ENCODE measurements at places on chromosomes 6 and 20.
A peak's percentile ranks its signal among the peaks of the same experiment; 100 is the strongest.

- no peak for DNase-seq
Measured at GRCh38 chr6:156347246-156347645, 429.9 kb upstream of the ARID1B start.

DNA sequence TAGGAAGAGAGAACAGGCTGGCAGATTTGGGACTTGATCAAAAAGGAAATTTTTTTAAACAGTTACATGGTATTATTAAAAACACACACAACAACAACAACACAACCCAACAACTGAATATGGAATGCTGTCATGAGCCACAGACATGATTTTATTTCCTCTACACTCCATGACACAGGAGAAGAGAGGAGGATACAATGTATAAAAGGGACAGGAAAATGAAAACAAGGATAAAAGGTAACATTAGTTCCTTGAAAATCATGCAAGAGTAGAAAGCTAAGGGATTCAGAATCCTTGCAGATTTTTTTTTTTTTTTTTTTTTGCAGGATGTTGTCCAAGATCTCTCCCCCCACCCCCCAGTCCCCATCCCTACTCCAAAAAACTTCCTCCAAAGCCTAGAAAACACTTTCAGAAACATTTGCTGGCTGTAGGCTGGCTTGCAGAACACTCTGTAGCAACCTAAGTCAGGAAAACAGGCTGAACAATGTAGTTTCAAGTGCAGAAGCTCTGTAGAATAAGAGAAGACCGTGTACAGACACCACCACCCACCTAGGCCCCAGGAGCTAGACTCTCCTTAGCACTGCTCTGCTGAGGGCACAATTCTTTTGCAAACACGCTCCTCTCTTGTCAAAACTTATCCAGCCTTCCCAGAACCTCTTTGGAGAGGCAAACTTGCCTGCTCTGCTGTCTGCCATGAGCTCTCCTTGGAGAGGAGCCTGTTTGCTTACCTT is 845 bp downstream of the ZMYND8 start:
- DNase-seq: peak; percentile 50

- DNase-seq: no peak
Measured at GRCh38 chr6:42428326-42429041, 23.2 kb downstream of the TRERF1 start.

DNA sequence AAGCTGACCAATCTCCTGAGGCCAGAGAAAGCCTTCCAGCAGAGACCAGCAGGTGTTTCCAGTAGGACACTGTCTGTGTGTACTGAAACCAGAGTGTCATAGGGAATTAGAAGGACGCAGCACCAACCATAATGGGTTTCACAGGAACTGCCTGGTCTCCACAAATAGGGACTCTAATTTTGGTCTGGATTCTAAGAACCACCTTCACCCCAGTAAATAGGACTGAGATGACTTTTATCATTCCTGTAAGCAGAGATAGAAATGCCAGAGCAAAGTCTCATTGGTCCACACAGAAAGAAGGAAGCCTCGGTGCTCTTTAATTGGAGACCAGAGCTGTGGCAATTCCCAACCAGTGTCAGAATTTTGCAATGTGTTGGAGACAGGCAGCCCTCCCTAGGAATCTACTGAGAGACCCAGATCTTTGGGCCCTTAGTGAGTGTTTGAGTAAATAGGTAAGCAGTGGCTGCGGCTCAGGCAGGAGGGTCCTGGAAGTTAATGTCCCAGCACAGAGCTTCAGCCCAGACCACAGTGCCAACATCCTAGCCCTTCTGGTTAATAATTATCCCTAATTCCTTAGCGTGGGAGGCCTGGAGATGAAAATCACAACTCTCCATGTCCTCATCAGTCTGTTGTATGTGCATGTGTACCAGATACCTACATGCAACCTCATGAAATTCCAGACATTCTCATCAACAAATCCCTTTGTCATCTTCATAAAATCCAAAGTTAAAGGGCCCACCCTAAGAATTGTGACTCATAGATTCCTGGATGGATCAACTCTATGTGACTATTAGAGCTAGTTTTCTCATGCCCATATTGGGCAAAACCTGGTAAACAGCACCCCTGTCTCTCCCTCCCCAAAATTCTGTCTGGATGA is 81.2 kb downstream of the UNC5CL start:
- DNase-seq: no peak

DNA sequence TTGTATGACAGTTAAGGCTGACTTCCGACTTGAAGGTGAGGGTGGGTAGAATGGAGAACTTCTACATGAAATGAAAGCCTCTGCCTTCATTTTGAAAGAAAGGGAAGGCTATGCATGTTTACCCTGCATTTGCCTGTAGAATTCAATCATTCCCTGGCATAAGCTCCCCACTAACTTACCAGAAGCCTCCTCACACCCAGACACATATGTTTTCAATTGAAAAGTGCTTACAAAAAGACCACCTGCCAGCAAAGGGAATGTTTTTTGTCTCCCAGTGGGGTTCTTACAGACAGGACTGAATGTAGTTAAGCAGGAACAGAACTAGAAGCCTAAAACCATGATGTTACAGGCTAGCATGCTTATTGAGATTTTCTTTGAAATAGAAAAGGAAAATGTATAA is 392.1 kb upstream of the HSF2 start:
- no peak for DNase-seq

DNA sequence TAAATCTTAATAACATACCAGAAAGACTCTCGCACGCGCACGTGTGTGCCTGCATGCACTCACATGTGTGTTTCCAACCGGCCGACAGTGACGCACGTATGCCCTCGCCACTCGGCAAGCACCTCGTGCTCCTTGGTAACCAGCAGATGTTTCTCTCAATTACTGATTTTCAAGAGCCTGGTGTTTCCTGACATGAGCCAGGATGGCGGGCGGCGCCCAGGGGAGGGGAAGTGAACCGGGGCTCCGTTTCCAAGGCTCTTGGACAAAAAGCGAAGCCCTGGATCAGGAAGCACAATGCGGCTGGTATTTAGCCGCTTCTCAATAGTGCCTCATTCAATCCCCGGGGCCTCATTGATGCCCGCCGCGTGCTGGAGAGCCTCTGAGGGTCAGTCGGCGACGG is 37.7 kb downstream of the PMEPA1 start:
- no peak for DNase-seq

DNA sequence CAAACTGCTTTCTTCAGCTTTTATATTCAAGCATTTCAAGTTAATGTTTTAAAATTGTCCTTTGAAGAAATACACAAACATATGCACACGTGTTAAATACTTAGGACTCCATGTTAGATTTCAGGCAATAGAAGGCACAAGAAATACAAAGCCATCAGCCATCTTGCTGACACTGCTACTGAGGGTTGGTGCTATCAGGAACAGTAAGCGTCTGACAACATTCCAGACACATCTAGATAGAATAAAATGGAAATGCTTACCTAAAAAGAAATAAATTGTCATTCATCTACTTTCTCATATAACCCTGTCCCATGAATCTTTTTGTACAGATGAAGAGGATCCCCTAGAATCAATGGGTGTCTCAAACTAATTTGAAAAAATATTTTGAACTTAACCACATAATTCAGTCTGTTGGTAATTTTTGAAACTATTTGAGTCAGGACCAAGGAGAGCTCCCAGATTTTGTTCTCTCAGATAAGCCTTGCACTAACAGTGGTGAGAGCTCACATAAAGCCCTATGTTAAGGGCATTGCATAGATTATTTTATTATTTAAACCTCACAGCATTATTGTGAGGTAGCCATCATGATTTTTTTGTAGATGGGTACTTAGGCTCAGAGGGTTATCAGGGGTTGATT is 631.1 kb upstream of the POU3F2 start:
- DNase-seq: no peak

- peak; percentile 31 for DNase-seq
Measured at GRCh38 chr6:37492236-37492972, 7.3 kb downstream of the CCDC167 start.

- DNase-seq: no peak
Measured at GRCh38 chr6:57162028-57162427, 10.1 kb upstream of the BAG2 start.

- peak; percentile 1 for DNase-seq
Measured at GRCh38 chr6:117317261-117317660, 51.9 kb downstream of the VGLL2 start.

- DNase-seq: no peak
Measured at GRCh38 chr6:21134356-21134755, 459.2 kb upstream of the SOX4 start.

GRCh38 chr6:142193621-142194020 is 46.6 kb downstream of the VTA1 start:
- no peak for DNase-seq

- no peak for DNase-seq
Measured at GRCh38 chr6:15915508-15916178, 213.2 kb upstream of the MYLIP start.

DNA sequence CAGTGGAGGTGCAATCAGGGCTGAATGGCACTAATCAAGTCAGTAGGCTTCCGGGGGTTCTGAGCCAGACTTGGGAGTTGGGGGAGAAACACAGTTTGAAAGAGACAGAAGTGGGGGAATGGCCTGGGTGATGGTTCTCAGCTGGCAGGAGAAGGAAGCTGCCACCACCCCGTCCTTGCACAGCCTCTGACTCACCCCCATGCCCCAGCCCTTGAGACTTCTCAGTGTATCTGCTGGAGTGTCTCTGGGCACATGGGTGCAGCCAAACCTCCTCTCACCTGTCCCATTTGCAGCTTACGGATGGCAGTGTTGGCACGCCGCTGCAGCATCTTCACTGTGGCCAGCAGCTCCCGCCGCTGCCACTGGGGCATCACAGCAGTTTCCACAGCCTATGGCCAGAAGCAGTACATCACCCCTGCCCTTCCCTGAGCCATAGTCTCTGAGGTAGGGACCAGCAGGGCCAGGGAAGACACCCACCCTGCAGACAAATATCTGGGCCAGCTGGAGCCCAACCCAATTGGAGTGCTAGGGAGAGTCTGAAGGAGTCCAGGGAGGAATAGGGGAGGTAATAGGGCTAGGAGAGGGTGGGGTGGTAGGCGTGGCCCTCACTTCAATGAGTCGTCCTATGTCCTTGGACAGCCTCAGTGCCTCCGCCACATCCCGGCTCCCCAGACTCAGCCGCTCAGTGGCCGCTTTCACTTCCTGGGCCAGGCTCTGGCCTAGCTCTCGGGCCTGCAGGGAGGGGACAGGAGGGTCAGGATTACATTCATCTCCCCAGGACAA is 11.2 kb downstream of the AARS2 start:
- DNase-seq: no peak

- DNase-seq: no peak
Measured at GRCh38 chr6:1311400-1312202, at the start of gene FOXQ1. Gene FOXQ1, plus strand, starts transcription at chr6:1312098. Its CDS starts 607 bp downstream, at chr6:1312705.

DNA sequence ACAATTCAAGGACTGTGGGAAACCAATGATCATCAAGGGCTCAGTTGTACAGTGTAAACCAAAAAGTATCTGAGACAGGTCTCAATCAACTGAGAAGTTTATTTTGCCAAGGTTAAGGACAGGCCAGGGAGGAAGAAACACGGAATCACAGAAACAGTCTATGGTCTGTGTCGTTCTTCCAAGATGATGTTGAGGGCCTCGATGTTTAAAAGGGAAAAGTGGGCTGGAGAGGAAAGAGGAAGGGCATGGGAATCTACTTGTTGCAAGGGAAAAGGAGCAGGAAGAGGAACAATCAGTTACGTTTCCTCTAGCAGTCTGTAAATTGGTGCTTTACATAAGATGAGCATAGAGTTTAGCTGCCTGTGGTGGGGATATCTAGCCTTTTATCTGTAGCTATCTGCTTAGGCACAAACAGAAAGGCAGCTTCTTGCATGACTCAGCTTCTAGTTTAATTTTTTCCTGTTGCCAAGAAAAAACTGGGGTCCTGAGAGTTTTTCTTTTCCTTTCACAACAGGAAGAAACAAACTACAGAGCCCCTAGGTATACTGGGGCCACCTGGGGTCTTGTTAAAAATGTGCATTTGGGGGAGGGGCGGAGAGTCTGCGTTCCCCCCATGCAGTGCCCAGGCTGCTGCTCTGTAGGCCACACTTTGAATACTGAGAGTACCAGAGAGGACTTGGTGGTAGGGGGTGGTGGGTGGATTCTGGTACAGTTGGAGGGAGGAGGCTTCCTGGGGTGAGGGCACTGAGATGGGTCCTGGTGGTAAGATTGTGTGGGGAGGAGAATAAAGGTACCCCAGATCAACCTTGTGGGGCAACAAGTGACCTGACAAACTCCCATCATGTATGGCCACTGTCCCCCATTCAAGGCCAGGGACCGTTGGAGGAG is 35.3 kb upstream of the EZR start:
- no peak for DNase-seq

- no peak for DNase-seq
Measured at GRCh38 chr20:7406671-7407070, 533.6 kb downstream of the HAO1 start.

DNA sequence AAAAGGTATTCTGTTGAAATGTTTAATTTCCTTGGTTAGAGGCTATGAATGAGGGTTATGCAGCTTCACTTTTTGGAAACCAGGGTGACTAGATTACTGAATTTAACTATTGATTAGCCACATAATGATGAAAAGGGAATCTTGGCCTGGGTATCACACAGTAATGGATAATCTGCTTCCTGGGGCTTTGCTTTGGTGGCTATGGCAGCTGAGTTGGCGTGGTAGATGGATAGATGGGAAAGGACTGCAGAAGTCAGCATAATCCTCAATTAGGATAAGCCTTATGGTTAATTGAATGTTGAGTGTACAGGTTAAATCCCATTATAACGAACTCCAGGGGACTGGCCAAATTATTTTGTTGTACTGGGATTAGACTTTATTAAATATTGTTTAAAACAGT is 5.2 kb downstream of the NCOA3 start:
- no peak for DNase-seq

DNA sequence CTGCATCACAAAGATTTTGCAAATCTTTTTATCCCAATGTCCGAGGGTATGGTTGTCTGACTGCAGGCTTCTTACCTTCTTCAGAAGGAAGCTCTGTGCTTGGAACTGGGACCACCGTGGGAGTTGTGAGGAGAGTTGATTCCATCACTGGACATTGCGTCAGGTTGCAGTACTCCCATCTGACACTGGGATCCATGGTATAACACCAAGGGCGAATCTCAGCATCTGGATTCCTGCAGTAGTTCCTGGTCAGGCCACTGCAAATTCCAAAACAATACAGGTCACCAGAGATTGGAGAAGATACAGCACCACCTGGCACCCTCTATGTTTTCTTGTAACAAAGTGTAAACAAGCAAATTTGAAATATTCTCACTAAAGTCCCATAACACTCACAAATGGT is 77.7 kb downstream of the LPA start:
- no peak for DNase-seq

DNA sequence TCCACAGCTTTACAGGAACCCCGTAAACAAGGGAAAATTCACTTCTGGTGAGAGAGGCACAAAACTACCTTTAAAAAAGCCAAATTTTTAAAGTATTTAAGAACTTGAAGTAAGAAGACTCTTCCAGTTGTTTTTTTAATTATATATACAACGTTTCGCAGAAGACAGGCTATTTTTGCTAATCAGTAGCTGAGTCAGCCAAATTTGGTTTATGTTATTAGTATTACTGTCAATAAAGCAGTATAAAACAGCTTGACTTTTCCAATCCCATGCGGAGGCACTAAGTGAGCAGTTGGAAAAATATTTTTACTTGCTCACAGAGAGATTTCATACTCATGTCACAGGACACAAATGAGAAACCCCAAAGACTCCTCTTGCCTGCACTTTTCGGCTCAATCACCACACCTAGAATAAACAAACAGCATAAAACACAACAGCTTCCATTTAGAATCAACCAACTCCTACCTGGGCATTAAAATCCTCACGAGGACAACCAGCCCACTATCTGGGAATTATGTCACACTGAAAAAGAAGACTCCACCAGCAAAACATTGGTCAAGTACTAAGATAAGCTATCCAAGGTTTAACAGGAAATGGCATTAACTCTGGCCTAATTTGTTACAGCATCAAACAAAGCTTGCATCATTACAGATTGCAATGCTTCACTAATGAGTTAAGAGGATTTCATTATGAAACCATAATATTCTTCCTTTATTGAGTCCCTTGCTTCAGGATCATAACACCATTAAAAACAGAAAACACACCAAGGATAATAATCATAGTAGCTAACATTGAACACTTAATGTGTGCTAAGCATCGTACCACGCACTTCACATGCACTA is 26.3 kb downstream of the ELOVL5 start:
- DNase-seq: no peak

Data from NCI-H510A treated with DMSO at 0.1 percent for 48 hours (cell line).